ENCODE measurements at places on chromosomes 2 and 18. TPM values are rescaled to one million over a fixed set of nuclear protein-coding genes. Genes with fewer than 3 reads are reported as not detected.

Gene ZSCAN30
- 13.3 TPM for total RNA-seq

GRCh38 chr2:218858138-218858445 is 1.5 kb upstream of the WNT6 start:
- no peak for DNase-seq

DNA sequence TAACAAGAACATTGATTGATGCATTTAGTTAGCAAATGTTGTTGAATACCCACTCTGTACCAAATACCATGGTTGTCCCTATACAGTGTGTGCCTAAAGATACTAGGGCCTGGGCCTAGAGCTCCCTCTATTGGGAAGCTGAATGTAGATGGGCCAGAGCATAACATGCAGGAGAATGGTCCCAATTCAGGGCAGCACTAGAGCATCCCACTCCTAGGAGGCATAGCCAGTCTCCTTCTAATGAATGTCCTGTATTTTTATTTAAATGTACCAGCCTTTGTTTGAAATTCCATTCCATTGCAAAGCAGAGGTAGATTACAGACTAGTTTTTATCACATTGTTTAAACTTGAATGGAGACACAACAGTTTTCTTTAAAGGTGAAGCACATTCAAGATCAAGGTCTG is 90.6 kb downstream of the FEZ2 start:
- no peak for DNase-seq

GRCh38 chr2:156800065-156800653 is 364.0 kb downstream of the GPD2 start:
- DNase-seq: no peak

DNA sequence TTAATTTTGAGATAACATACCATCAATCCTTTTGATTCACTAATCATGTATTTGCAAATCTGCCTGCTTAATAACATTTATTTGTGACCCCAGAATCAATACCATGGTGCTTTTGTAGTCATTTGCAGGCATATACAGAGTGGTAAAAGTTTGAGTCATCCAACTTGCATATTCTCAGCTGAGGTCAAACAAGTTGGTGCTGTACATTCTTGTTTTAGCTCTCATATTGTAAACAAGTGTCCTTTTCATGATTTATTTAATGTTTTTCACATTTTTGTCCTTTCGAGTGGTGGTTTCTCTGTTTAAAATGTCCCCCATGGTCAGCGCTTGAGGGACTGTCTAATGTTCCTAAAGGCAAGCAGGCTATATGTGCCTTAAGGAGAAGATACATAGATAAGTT is 17.5 kb downstream of the RAB27B start:
- no peak for DNase-seq

Gene SERPINB4
- not detected for total RNA-seq

- no peak for DNase-seq
These were observed 37.3 kb downstream of the RNU4ATAC start for GRCh38 chr2:121567957-121568409.
